ENCODE measurements at places on chromosomes 11 and 22.

DNA sequence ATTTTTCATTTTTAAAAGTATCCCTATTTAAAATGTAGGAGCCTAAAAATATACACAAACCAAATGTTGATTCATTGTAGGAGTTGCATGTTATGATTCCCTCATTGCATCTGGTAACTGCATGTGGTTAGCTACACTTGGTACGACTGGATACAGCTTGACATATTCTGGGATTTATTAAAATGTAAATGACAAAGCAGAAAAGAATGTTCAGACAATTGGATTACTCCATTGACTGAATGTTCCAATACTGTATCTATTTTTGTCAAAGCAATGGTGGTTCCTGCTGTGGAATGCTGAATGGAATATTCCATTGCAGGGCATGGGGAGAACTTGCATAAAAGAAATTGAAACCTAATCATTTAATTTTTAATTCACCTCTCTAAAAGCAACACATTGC lies 30.8 kb downstream of the BLID start:
- DNase-seq = peak; percentile 95

- no peak for DNase-seq
Observed at GRCh38 chr22:30452861-30453260, 19.0 kb downstream of the SEC14L3 start.

GRCh38 chr22:20979243-20979809 lies 2.8 kb upstream of the LZTR1 start:
- peak; percentile 67 for DNase-seq

- DNase-seq = no peak
Observed at GRCh38 chr22:50084614-50085021, 608 bp downstream of the MLC1 start.

DNA sequence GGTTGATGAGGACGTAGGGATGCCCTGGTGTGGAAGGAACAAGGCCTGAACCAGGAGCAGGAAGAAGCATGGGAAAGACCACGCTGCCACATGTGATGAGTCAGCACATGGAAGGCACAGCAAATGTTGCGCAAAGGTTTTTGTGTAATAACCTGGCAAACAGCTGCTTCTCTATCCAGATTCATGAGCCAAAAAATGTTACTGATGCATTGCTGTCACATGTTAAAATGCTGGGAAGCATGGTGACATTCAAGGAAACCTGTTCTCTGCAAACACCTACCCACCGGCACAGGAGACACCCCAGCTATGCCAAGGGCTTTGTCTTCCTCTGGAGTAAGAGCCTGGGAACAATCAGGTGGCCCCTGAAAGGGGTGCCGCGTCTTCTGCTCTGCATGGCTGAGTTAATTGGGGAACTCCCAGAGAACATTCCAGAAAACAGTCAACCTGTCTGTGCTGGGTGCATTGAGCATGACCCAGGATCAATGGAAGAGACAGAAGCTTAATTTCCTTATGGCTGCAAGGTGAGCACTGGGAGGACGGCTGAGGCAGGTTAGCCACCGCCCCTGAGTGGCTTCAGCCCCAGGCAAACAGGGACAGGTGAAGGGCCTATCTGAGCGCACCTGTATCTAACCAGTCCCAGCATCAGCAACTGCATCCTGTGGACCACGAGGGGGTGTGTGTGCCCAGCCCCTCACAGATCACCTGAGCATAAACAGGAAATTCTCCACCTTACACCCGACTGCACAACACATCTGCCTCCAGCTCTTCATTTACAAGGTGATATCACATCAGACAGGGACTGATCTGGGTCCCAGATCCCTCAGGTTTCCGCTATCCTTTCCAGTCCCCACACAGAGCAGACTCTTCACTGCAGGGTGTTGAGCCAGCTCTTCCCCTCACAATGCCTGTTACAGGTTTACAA lies 108.4 kb downstream of the GGTLC2 start:
- DNase-seq = peak; percentile 47

DNA sequence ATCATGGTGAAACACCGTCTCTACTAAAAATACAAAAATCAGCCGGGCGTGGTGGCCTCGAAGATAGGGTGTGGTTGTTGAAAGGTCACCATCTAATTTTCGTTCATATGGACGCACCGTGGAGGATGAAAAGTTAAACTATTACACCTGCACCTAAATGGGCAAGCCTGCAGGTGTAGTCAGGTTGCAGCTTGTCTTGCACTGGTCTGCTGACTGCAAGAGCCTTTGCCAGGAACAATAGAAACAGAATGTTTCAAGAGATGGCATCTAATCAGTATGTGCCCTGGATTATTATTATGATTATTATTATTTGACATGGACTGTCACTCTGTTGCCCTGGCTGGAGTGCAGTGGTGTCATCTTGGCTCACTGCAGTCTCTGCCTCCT lies 908 bp downstream of the NADSYN1 start:
- no peak for DNase-seq

- no peak for DNase-seq
Observed at GRCh38 chr11:62144641-62145255, 20.9 kb downstream of the INCENP start.

DNA sequence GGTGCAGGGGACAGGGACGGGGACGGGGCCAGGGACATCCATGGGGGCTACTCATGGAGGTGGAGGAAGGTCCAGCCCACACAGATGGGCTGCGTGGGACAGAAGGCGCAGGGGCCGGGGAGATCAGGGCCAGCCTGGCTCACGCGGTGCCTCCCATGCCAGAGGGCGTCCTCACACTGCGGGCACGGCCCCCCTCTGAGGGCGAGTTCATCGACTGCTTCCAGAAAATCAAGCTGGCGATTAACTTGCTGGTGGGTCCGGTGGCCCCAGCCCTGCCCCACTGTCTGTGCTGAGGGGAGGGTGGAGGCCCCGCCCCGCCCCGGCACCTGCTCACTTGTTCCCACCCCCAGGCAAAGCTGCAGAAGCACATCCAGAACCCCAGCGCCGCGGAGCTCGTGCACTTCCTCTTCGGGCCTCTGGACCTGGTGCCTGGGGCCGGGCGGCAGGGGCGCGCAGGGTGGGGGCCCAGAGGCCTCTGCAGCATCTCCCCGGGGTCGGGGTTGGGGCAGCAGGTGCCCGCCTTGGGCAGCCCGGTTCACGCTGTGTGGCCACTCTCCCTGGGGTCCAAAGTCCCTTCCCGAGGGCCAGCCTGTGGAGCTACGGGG lies 15.8 kb downstream of the EPS8L2 start:
- DNase-seq = no peak

DNA sequence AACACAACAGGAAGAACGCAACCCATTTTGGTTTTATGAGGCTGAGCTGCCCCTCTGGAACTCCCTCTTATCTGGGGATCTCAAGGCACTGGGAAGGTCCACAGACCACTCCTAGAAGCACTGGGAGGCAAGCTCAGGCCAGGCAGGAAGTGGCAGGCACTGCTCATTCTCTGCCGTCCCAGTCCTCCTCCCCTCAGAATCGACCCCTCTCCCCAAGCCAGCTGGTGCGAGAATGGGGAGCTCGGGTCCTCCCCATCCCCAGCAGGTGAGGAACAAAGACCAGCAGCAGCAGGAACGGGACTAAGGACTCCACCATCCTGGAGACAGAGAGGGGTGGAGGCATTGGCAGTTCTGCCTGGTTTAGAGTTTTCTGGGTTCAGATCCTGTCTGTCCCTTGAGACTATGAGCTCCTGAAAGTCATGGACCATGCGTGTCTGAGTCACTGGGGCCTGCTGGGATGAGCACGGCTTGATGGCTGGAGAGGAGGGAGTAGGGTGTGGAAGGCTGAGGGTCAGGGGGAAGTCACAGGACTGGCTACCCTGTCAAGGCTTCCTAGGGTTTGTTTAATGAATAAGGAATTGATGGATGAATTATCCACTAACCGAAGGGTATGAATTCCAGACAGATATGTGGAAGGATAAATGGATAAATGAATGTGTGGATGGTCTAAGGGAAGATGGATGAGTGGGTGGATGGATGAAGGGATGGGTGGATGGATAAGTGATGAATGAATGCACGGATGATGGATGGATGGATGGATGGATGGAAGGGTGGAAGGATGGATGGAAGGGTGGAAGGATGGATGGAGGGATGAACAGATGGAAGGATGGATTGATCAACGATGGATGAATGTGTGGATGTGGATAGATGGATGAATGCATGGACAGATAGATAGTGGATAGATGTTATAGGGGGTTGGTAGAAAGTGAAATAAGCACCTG lies 6.4 kb downstream of the MYEOV start:
- peak; percentile 61 for DNase-seq

- DNase-seq = peak; percentile 42
Observed at GRCh38 chr22:41968601-41969000, 642 bp upstream of the SEPTIN3 start.

DNA sequence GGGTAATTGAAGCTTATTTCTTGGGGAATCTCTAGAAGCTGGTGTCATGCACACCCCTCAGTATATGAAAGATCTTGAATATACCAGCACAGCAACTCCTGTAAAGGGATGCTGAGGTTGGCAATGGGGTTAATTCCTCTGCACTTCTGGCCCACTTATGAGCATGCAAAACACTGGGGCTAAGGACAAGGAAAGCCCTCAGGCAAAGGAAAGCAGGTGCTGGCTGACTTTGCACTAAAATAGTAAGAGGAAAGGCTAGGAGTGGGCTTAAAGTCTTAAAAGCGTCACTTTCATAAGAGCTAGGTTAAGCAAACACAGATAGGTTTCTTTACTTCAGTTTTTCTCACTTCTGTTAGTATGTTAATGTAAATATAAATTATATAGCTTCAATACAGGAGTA lies 572.6 kb upstream of the LUZP2 start:
- DNase-seq = no peak

All from IMR-90 (cell line).